ENCODE measurements at places on chromosomes 4 and X. TPM values are rescaled to one million over a fixed set of nuclear protein-coding genes. Genes with fewer than 3 reads are reported as not detected.

DNA sequence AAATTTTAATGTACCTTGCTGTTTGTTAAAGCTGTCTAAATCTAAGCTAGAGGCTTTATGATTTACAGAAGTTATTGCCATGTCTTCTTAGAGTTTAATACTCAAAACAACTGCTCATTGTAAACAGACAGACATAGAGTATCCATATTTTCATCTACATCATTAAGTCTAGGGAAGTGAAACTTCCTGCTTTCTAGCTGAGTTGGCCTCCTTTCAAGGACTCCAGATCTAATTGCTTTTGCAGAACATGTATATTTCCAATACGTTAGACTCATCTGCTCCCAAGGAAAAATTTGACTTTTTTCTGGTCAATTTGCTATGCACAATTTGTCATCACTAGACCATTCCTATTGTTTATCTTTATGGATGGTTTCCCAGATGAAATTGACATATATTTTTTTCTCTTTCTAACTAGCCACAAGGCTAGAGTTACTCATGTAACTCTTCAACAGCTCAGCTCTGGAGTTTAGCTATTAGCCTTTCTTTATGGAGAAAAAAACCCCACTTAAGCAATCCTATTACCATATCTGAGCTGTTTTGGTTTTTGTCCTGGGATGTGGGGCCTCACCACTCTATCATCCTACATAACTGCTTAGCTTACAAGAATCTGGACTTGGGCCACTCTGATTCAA, 122.9 kb downstream of the PPA2 start:
- DNase-seq = no peak

GRCh38 chrX:134571796-134572195, 86.5 kb downstream of the PLAC1 start:
- DNase-seq = no peak

GRCh38 chrX:68387776-68388175, 45.5 kb downstream of the OPHN1 start:
- DNase-seq = no peak

DNA sequence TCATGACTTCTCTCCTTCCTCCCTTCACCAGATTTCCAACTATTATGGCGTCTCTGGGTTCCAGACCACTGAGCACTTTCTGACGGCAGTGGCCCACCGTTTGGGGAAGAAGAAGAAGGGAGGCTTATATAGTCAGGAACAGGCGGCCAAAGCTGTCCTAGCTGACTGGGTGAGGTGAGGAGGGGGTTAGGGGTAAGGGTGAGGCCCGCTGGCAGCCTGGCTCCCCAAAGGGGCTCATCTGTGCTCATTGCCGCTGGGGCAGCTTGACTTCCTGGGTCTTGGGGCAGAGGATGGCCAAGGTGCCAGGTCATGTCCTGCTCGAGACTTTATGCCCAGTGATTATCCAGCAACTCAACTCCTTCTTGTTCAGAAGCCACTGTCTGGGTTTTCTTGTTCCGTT, 21.8 kb downstream of the GNL3L start:
- no peak for DNase-seq

DNA sequence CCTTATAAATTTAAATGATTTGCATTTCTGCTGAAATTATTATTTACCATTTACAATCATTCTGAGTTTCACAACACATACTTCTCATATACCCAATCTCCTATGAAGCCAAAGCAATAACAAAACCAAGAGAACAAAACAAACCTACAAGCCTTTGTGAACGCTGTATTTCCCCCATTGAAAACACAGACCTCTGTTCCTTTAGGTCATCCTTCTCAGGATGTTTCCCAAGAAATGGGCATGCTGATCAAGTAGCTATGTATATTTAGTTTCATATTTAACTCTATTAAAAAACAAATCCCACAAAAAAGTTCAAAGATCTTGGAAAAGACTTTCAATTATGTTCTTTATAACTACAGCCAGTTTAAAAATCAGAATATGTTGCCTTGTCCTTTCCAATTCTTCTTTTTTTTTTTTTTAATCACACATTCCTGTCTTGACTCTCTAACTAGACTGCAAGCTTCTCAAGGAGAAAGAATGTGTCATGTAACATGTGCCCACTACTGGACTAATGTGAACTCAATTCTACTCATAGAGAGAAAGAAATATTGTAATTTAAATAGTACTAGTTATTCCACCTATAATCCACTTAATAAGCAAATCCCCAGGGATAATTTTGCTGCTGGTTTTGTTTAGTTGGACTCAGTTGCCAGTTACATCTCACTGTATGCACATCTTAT, 84.3 kb upstream of the PRSS48 start:
- DNase-seq = no peak

DNA sequence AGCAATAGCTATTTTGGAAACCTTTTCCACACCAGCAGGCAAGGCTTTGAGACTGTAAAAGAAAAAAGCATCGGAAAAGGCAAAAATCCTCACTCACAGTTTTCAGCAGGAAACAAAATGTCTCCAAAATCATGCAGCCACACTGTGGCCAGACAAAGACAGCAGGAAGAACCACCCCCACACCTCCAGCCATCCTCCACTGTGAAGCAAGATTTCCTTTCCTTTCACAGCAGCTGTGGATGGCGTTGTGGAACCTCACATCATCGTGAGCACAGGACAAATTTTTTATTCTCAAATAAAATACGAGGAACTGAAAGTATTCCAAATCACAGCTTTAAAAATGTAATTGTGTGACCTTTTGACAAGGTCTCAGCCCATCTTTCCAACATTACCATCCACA, 351.7 kb upstream of the NOCT start:
- no peak for DNase-seq

GRCh38 chr4:109999585-109999912, 86.9 kb downstream of the EGF start:
- no peak for DNase-seq

TRIML2 gene
- polyA plus RNA-seq = not detected

ABCB7 gene
- 29.0 TPM for polyA plus RNA-seq

G3BP2 gene
- polyA plus RNA-seq = 181 TPM

RS1 gene
- polyA plus RNA-seq = 0.13 TPM
